Parietal lobe (tissue), 2 donors: ENCODE measurements at places on chromosomes 1 and 21. TPM values are rescaled to one million over a fixed set of nuclear protein-coding genes. Genes with fewer than 3 reads are reported as not detected.

C4BPA gene
- total RNA-seq: not detected

FCGR2B gene
- not detected for total RNA-seq

MAP10 gene
- 8.5 TPM for total RNA-seq

RHBG gene
- not detected for total RNA-seq

S100A14 gene
- not detected for total RNA-seq

DENND2D gene
- total RNA-seq: 0.94 TPM

NBPF6 gene
- total RNA-seq: not detected

CFAP45 gene
- 0.63 TPM for total RNA-seq

OR6P1 gene
- not detected for total RNA-seq

CELA3B gene
- not detected for total RNA-seq

C1orf74 gene
- total RNA-seq: 2.2 TPM

ADCY10 gene
- 0.63 TPM for total RNA-seq

ZBTB37 gene
- total RNA-seq: 65.7 TPM

PERM1 gene
- 0.63 TPM for total RNA-seq

RPS8 gene
- 1,121 TPM for total RNA-seq

TNFRSF4 gene
- not detected for total RNA-seq

GOLT1A gene
- not detected for total RNA-seq

SHISA4 gene
- total RNA-seq: 15.7 TPM

CHI3L2 gene
- 0.31 TPM for total RNA-seq
